ENCODE measurements at places on chromosomes 16 and 17.

DNA sequence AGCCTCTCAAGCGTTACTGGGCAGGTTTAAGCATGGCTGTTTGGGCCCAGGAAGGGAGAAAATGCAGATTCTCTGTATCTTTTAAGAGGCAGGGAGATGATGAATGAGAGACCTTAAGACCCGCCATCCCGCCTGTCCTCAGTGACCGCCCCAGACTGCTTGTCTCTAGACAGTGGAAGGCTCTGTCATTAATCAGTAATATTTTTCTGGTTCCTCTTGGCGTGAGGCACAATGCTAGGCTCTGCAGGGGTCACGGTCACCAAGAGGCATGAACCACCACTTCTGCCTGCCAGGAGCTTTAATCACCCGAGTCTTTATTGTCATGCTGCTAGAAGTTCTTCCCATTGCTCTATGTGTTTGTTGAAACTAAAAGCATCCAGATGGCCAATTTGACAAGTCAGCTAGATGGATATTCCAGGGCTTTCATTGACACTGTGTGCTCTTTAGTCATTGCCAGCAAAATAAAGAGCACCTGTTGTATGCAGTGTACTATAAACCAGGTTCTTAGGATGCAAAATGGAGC lies 3.2 kb downstream of the SLC6A2 start:
- no peak for DNase-seq

DNA sequence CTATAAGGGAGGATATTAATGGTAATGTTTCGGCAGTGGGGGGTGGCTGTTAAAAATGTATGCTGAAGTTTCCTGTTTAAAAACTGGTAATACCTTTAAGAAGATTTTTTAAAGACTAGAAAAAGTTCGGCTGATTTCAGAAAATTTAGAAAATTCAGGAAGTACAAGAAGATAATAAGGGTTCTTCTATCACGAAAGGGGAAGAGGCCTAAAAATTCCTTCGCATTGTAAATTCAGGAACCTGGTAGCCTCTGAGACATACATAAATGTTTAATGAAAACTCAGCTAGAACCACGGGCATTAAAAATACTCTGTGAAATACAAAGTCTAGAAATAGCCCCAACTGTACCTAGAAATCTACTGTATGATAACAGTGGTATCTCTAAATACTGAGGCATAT lies 181.2 kb downstream of the PARN start:
- no peak for DNase-seq

- DNase-seq: no peak
Observed at GRCh38 chr16:85913688-85914422, 14.9 kb downstream of the IRF8 start.

DNA sequence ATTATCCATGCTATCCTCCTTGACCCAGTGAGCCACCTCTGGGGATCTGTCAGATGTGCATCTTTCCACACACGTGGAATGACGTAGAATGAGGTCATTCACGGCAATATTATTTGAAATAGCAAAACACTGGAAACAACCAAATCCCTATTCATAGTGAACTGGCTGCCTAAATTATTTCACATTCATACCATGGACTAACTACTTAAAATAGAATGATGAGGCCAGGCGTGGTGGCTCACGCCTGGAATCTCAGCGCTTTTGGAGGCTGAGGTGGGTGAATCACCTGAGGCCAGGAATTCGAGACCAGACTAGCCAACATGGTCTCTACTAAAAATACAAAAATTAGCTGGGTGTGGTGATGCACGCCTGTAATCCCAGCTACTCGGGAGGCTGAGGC lies 75.5 kb downstream of the RAP1GAP2 start:
- DNase-seq: no peak

GRCh38 chr16:50980666-50981065 lies 170.4 kb downstream of the SALL1 start:
- no peak for DNase-seq

DNA sequence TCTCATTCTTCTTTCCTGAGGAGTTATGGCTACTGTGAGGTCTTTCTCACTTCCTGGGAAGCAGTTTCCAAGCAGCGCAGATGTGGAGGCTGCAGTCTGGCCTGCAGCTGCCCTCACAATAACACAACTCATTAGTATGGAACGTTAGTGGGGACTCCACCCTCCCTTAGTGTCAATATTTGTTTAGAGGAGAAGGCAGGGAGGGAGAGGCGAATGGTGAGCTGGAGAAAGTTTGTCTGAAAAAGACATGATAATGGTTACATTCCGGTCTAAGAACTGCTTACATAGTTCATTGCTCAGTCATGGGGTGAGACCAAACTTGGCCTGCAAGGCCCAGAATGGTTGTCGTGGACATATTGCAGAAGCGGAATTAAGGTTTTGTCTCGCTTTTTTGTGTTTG lies 170.2 kb downstream of the HS3ST3B1 start:
- no peak for DNase-seq

- DNase-seq: no peak
Observed at GRCh38 chr17:13031718-13032350, 14.0 kb upstream of the ELAC2 start.

DNA sequence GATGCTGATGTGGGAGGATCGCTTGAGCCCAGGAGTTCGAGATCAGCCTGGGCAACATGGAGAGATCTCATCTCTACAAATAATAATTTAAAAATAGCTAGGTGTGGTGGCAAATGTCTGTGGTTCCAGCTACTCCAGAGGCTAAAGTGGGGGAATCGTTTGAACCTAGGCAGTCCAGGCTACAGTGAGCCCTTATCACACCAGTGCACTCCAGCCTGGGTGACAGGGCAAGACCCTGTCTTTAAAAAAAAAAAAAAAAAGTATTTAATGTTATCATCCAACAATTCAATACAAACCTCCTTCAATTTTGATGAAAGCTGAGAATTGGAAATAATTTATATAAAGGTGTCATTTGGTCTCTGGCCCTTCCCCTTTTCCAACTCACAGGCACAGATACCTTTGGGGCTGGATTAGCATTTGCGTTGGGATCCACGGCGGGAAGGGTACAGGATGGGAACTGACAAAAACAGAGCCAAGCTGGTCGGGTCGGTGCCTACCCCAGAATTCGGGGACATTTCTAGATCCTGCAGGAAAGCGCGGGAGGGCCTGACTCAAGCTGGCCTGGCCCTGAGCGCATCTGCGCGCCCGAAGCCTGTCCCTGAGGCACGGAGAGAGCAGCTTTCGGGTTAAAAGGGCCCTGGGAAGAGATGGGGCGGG lies 860 bp upstream of the DCAF7 start:
- DNase-seq: no peak

DNA sequence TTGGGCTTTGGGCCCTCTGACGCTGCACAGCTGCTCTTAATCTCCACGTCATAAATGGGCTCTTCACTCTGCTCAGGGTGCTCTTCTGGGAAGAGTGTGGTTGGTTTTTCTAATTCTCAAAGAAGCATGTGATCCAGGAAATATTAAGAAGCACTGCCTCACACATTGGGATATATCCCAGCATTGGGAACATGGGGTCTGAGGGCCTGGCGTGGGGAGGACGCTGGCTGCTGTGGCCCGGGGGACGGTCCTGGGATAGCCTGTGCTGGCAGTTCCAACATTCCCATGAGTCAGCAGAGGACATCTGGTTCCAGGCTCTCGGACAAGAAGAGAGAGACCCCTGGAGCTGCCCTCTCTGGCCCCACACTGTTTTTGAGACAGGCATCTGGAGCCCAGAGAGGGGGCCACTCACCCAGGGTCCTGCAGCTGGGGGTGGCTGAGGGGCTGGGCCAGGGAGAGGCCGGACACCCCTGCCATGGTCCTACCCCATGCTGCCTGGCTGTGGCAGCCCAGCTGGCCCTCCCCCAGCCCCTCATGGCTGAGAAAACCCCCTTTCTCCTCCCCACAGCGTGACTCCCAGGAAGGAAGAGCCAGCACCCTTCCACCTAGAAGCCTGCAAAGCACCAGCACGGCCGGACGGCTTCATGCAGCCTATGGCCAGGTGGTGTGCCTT lies 58.8 kb downstream of the NT5M start:
- DNase-seq: no peak

GRCh38 chr16:22161999-22162655 lies at the start of gene SDR42E2:
Gene SDR42E2 (plus strand): TSS chr16:22162506. CDS start chr16:22165583, 3,077 bp downstream.
- DNase-seq: no peak

DNA sequence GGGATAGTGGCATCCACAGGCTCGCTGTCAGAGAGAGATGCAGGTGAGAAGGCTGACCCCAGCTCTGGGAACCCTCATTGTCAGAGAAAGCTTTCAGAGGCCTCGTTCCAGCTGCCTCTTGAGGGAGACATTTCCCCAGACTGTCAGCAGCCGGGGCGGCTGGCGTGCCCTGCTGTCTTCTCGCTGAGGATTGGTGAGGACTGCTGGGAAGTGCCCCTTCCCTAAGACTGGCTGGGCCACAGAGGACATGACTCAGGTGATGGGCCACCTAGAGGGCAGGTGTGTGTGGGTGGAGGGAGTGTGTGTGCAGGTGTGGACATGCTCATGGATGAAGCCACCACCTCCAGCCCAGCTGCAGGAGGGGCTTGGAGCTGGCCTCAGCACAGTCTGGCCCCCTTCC lies 25.3 kb downstream of the SPACA3 start:
- no peak for DNase-seq

DNA sequence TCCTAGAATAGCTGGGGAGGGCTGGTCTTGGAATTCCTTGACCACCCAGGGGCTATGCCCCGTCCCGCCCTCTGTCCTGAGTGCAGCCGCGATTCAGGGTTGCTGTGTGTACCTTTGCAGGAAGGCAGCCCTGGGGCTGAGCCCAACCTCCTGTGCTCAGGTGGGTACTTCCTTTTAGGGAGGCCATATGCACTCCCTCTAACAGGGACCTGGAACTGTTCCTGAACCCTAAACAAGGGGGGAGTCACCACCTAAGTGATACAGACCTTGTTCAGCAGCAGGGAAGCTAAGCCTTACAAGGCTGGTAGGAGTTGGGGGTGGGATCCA lies 24.6 kb downstream of the LLGL2 start:
- no peak for DNase-seq

DNA sequence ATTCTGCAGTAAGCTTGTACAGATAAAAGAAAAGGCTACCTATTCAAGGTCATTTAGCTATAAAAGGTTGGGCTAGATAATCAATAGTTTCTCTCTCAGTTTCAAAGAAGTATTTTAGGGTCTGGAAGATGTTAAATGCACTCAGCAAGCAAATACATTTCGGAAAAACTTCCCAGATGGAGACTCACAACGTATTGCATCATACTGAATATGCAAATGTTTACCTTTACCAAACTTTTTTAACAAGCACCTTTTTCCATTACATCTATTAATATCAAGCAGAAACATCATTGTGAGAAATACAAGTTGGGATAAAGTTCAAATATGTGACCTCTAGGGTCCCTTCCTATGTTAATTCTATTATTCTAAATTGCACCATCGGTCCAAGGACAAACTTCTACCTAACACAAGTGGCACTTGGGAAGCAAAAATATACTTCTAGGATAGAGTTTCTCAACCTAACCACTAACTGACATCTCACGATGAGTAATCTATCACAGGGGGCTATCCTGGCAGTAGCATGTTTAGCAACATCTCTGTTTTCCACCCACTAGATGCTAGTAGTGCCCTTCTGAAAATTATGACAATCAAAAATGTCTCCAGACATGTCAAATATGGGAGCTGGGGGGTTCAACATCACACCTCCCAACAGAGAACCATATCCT lies 14.5 kb downstream of the KANSL1 start:
- DNase-seq: no peak

GRCh38 chr17:38324141-38324697 lies 19.5 kb downstream of the GPR179 start:
- no peak for DNase-seq

DNA sequence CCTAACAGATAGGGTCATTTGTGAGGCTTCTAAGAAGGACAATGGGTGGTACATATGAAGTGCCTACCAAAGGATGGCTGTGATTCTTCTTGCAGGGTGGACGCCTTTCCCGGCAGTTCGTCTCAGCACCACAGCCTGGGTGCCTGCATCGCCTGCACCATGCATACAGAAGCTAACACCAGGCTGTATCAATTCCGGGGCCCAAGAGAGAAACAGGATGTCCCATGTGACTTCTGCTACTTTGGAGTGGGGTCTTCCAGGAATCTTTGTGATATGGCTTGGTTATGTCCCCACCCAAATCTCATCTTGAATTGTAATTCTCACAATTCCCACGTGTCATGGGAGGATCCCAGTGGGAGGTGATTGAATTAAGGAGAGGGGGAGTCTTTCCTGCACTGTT lies 251.6 kb upstream of the TNRC6C start:
- no peak for DNase-seq

GRCh38 chr17:50684612-50685333 lies 22.9 kb downstream of the ANKRD40 start:
- no peak for DNase-seq

DNA sequence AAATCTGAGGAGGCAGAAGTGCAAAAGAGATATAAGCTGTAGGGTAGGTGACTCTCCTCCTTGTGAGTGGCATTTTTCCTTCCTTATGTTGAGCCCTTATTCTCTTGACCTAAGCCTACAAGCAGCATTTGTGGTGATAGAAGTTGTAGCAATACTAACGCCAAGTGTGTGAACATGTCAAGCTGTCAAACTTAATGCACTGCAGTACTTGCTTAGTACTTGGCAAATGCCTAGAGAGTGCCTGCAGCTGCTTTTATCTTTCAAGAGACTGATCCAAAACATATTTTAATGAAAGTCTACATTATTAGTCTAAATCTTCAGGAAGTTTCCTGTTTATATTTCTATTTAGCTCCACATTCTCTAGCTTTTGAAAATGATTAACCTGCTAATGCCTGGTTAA lies 83.2 kb downstream of the CNTNAP4 start:
- DNase-seq: no peak

DNA sequence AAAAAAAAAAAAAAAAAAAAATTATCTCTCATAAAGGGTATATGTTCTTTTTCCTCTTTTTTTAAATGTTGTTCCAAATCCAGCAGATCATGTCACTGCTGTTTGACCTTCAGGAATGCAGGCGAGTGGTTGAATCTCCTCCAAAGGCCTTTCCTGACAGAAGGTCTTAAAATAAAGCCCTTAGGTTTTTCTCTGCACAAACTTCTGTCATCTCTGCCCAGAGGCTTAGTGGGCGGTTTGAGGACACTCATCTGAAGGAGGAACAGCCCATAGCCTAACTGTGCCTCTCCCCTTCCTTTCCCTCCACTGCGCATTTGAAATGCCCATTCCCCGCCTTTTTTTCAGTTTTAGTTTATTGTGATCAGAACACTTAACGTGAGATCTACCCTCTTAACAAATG lies 270.2 kb downstream of the TMEM114 start:
- no peak for DNase-seq

DNA sequence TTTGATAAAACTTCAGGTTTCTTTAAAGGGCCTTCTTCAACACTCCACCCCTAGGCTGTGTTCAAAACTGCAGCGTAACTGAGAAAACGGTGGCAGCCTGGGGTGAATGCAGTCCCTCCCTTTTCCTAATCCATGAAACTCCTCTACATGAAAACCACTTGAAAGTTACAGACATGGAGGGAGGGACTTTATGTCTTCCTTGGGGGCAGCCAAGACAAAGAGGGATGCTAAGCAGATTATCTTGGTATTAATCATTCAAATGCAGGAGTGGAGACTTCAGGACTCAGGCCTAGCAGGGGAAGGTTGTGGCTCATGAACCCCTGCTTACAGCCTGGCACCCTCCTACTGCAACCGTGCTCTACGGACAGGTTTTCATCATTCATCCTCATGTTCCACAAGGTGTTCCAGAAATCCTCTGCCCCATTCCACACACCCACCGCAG lies 46.8 kb downstream of the RNF112 start:
- no peak for DNase-seq

GRCh38 chr16:60510941-60511340 lies 1525.3 kb downstream of the CDH8 start:
- DNase-seq: no peak

GRCh38 chr16:73713778-73714495 lies 582.7 kb upstream of the PSMD7 start:
- no peak for DNase-seq
